Muscle of leg (tissue), 16 donors: ENCODE measurements at places on chromosomes 16 and 17. TPM values are rescaled to one million over a fixed set of nuclear protein-coding genes. Genes with fewer than 3 reads are reported as not detected.
A peak's percentile ranks its signal among the peaks of the same experiment; 100 is the strongest.

- no peak for DNase-seq
Observed at GRCh38 chr17:19274893-19275292, 37.7 kb downstream of the EPN2 start.

- DNase-seq: no peak
Observed at GRCh38 chr17:44022246-44022645, 7.5 kb upstream of the TMEM101 start.

KSR1 gene
- total RNA-seq: 43.3 TPM

DNA sequence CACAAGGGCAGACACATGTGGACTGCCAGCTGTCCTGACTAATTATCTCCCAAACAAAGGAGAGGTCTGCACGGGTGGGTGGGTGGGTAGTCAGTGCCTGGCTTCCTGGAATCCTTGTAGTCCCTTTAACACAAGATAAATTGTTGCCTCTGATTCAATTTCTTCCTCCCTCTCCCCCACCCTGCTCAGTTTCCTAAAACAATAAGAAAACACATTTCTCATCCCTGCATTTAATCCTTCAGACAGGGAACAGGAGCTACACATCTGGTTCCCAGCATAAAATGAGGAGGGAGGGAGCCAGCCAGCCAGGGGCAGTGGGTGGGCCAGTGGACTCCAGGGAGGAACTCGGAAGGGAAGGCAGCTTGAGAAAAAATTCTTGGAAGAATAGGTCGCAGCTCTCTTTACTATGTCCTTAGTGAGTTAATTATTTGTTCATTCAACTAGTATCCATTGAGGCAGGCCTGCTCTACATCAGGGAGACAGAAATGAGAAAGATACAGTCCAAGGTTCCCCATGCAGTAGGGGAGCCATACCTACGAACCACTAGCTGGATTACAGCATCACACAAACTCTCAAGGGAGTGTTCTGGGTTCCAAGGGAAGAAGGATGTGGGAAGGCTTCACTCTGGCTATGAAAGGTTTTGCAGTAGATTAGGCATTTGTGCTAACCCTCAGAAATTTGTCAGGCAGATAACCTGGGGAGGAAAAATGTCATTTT, 58.3 kb downstream of the CCT6B start:
- DNase-seq: peak; percentile 13
